Stimulated activated CD4-positive, alpha-beta T cell treated with anti-CD3 and anti-CD28 coated beads, Interleukin-12 subunit alpha, Interleukin-12 subunit beta, amount 100 ng/mL, for 24 hours (primary cell): ENCODE measurements at places on chromosomes 5 and 9.

DNA sequence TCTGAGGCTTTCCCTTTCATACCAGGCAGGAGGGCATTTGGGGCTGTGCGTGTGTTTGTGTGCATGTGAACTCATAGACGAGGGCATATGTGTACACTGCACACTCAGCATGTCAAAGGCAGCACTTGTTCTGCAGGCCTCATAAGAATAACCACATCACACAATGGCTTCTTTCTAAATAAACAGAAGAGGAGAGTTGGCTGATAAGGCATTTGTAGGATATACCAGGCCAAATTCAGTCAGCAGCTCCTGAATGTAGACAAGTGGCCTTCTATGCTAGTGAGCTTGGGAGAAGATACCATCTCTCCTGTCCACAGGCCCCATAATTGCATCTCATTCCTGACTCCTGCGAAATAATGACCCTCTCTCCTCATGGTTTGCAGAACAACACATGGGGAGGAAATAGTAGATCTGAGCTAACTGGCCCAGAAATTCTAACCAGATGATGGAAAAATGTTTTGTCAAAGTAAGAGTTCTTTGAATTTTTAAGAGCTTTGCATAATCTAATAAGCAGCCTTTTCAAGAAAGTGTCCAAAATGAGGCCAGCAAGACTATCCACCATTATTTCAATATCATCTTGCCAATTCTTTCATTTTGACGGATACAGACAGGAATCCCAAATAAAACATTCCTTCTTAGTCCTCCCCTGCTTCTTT is 60.5 kb upstream of the GAS1 start:
- no peak for DNase-seq

GRCh38 chr9:79671558-79671957 is 99.8 kb downstream of the TLE4 start:
- no peak for DNase-seq

GRCh38 chr5:156218367-156219158 is 108.4 kb upstream of the SGCD start:
- no peak for DNase-seq

GRCh38 chr9:34440017-34440416 is 18.4 kb downstream of the FAM219A start:
- no peak for DNase-seq

DNA sequence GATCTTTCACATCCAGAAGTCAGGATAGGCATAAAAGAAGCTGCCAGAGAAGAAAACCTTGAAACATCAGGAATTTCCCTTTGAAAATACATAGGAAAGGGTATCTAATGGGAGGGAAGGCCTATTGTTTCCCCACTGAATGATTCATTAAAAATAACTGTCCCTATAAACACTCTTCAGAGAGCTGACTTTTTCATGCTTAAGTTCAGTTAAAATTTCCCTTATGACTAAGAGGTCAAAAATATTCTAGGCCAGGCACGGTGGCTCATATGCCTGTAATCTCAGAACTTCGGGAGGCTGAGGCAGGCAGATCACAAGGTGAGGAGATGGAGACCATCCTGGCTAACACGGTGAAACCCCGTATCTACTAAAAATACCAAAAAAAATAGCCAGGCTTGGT is 499.5 kb downstream of the ENC1 start:
- DNase-seq, result no peak

DNA sequence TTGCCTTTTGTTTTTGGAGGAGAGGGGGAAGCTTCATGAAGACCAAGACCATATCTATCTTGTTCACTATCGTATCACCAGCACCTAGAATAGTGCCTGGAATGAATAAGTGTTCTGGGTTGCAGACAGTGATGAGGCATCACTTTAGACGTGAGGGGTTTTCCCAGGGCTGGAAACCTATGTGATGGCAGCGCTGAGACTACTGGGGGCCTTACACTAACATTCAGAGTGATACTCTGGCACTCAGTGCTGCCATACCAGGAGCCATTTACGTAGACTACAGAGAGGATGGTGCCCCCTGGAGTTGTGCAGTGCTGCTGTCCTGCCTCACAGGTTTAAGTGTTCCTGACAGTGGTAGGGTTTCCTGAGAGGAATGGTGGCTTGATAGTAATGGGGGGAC is 6.9 kb downstream of the CCL19 start:
- no peak for DNase-seq

GRCh38 chr5:8749556-8749955 is 796.3 kb downstream of the SEMA5A start:
- DNase-seq, result no peak

GRCh38 chr9:137688725-137689124 is 69.9 kb downstream of the EHMT1 start:
- no peak for DNase-seq

- DNase-seq, result no peak
Measured at GRCh38 chr5:151021746-151022145, 1.4 kb downstream of the GPX3 start.

DNA sequence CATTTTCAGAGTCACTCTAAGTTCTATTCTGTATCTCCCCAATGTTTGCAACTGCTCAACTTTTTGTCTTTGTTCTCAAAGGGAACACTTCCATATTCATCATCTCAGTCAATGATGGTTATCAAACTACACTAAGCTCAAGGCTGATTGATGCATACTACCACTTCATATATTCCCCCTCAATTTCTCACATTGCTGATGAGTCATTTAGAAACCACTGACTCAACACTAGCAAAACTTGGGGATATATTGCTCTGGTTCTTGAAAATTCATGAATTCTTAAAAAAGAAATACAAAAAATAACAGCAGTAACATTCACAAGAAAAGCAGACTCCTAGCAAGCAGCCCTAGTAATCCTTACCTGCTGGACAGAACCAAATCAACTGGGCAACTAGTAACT is 52.2 kb downstream of the ABHD17B start:
- no peak for DNase-seq

DNA sequence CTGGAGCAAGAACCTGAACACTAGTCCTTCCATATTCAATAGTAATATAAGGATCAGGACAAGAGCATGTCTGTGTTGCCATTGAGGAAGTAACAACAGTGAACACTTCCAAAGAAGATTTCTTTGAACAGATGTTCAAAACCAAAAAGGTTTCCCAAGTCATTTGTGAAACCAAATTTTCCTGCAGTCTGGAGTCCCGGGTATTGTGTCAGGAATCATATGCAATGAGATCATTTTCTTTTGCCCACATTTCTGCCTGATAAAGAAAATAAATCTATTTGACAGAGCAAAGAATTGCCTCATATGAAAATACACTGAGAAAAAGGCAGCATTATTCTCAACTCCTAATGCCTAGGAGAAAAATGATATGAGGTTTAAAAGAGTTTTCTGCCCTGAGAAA is 151.7 kb downstream of the SNX18 start:
- DNase-seq, result no peak

- DNase-seq, result no peak
Measured at GRCh38 chr9:85727500-85727899, 14.3 kb downstream of the AGTPBP1 start.

- DNase-seq, result no peak
Measured at GRCh38 chr5:579211-579610, 32.9 kb upstream of the CEP72 start.

GRCh38 chr9:125461636-125462190 is 200.1 kb downstream of the GAPVD1 start:
- no peak for DNase-seq

DNA sequence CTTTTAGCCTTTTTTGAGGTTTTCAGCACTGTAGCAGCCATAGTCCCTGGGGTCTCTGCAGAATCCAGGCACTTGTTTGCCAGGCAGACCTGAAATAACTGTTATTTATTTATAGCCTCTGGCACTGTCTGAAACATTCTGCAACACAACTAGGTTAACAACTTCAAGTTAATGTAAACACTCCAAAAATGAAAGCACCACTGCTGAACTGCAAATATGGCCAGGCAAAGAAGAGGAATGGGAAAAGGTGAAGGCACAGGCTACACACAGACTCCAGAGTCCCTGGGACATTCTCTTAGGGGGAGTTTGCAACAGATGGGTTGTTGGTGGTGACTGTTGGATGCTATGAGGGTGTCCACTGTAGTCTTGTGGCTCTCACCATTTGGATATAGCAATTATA is 369.0 kb downstream of the MAT2B start:
- no peak for DNase-seq

DNA sequence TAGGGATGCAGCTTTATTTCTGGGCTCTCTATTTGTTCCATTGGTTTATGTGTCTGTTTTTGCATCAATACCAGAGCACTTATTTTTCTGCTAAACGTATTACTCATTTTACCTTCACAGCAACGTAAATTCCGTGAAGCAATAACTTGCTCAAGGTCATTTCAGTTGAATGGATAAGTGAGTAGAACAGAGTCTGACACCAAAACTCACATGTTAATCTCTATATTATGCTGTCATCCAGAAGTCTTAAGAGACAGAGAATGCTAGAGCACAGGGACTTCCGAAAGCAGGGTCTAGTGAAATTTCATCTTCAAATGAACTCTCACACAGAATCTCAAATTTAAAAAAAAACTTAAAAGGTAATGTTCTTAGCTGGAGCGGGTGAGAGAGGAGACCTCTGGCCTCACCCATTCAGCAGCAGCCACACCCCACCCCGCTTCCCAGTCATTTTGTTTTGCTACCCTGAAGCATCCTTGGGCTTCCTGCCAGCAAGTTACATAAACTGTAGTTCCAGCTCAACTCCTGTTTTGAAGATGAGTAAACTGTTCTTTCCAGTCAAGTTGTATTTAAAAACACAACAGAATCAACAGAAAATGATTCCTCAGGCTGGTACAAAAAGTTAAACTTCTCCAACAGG is 69.3 kb downstream of the TRIM36 start:
- no peak for DNase-seq
